Panc1 (cell line): ENCODE measurements at places on chromosomes 16 and 17.

- no peak for DNase-seq
Observed at GRCh38 chr17:43044024-43044423, 19.0 kb downstream of the RND2 start.

DNA sequence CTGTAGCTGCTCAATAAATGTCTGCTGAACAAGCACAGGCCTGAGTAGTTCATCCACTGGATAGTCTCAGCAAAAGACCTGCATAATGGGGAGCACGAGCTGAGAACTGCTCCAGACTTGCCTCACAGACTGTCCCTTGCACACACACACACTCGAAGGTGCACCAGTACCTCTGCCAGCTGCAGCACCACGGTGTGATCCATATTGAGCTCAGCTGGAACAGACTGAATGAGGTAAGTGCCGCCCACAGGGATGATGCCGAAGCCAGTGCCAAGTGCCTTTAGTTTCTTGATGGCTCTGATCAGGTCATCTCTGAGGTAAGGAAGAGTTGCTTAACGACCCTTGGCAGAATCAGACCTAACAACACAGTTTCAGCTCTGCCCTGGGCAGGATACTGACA is 11.6 kb downstream of the SNF8 start:
- DNase-seq, result no peak

- DNase-seq, result no peak
Observed at GRCh38 chr17:50457621-50458020, 11.1 kb downstream of the CHAD start.

GRCh38 chr16:86322283-86322682 is 188.0 kb upstream of the FOXF1 start:
- no peak for DNase-seq
